Mononuclear cell (primary cell): ENCODE measurements at places on chromosomes 2 and 18. TPM values are rescaled to one million over a fixed set of nuclear protein-coding genes. Genes with fewer than 3 reads are reported as not detected.

TRPM8 gene
- total RNA-seq = not detected

CFAP65 gene
- total RNA-seq = 0.10 TPM

TFPI gene
- 6.9 TPM for total RNA-seq

MSGN1 gene
- total RNA-seq = not detected

HMSD gene
- not detected for total RNA-seq

PTGR3 gene
- 9.4 TPM for total RNA-seq

DHRS9 gene
- total RNA-seq = 0.42 TPM

ZEB2 gene
- 511 TPM for total RNA-seq

ANKRD23 gene
- total RNA-seq = 2.2 TPM

CEP76 gene
- total RNA-seq = 9.6 TPM

INO80D gene
- 36.9 TPM for total RNA-seq

NEB gene
- 2.0 TPM for total RNA-seq
